NCI-H774 (cell line): ENCODE measurements at places on chromosomes 7 and 10.

DNA sequence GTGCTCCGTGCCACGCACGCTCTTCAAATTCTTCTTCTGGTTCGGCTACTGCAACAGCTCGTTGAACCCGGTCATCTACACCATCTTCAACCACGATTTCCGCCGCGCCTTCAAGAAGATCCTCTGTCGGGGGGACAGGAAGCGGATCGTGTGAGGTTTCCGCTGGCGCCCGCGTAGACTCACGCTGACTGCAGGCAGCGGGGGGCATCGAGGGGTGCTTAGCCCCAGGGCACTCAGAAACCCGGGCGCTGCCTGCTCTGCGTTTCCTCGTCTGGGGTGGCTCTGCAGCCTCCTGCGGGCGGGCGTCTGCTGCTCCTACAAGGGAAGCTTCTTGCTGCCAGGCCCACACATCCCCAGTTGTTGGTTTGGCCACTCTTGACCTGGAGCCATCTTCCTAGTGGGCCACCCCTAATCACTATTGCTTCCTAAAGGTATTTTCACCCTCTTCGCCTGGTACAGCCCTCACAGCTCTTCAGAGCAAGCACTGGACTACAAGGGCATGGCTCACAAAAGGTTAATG lies 2.5 kb downstream of the ADRA2A start:
- DNase-seq: no peak

- peak; percentile 69 for DNase-seq
Measured at GRCh38 chr10:11683529-11684320, 58.5 kb upstream of the ECHDC3 start.

GRCh38 chr10:44312401-44312800 lies 72.5 kb downstream of the CXCL12 start:
- no peak for DNase-seq

DNA sequence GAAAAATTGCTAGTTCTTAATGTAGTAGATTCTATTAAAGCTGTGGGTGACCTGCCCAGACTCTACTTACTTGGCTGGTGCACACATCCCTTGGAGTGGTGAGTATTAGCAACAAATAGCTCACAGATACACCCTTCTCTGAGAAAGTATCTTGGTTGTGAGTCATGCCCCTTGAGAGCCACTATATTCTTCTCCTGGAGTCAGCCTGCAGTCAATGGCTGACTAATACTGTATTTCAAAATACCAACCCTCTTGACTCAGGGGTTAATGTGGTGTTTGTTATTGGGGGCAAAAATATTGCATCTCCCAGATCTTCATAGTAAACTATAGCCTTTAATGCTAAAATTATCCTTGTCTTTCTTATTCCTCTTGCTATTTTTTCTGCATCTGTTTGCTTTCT lies 354.9 kb downstream of the BMPER start:
- DNase-seq: no peak
